Amniotic epithelial cell (primary cell): ENCODE measurements at places on chromosomes 2 and 18.

DNA sequence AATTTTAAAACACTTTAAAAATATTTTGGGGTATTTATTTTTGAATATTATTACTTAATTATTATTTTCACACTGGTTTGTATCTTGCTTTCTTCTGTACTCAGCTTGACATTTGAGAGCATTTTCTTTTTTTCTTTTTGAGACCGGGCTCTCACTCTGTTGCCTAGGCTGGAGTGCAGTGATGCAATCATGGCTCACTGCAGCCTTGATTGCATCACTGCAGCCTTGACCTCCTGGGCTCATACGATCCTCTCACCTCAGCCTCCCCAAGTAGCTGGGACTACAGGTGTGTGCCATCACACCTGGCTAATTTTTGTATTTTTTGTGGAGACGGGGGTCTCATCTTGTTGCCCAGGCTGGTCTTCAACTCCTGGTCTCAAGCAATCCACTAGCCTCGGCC is 79.9 kb upstream of the DLX2 start:
- DNase-seq: no peak

- no peak for DNase-seq
Measured at GRCh38 chr2:174776223-174776622, 12.0 kb upstream of the CHRNA1 start.

DNA sequence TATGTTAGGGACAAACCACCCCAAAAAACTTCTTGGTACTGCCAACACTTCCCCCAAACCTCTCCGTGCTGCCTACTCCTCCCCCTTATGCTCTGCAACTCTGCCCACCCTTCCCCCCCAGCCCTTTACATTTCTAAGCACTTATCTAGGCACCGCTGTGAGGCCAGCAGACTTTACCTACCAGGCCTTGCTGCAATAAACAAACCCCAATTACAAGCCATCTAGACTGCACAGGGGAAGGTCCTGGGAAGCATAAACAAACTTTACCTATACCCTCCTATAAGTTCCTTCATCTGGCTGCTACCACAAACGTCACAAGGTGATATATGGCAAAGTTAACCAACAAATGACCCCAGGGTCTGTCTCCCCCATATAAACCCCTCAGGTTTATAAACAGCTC is 259.4 kb upstream of the GULP1 start:
- no peak for DNase-seq

DNA sequence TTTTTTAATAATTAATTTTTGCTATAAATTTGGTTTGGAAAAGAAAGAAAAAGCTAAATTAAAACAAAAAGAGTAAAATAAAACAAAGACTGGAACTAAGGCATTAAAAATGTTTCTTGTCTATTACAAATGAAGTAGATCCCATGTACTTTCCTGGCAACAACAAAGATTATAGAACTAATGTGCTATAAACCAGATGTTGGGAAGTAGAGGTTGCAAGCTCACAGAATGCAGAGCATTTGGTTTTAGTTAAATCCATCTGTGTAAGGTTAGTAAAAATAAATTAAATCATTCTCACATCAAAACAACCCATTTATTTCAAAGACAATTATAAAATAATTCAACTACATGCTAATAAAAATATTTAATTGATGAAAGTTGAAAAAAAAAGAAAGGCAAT is 157.2 kb upstream of the ZC3H15 start:
- DNase-seq: no peak

DNA sequence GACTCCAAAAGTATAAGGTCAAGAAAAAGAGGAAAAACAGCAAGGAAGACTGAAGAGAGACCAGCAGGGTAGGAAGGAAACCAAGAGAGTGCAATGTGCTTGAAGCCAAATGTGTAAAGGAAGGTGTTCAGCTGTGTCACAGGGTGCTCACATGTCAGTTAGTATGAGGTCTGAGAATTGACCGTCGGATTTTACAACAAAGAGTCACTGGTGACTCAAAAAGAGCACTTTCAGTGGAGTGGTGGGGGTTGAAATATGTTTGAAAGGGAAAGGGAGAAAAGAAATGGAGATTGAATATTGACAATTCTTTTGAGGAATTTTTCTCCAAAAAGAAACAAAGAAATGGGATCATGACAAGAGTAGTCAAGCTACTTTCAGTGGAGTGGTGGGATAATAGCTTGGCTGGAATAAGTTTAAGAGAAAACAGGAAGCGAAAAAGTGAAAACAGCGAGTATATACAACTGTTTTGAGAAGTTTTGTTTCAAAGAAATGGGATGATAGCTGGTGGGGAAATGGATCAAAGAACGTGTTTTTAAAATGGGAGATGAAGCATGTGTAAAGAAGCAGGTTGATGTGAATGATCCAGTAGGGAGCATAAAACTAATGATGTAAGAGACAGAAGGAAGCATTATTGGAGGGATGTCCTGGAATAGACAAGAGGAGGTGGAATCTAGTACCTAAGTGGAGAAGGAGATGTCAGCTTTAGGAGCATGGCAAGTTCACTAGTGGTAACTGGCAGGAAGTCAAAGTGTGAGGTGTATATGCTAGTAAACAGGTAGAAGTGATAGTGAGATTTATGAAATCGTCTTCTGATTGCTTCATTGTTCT is 3.6 kb upstream of the TSPYL6 start:
- DNase-seq: no peak

DNA sequence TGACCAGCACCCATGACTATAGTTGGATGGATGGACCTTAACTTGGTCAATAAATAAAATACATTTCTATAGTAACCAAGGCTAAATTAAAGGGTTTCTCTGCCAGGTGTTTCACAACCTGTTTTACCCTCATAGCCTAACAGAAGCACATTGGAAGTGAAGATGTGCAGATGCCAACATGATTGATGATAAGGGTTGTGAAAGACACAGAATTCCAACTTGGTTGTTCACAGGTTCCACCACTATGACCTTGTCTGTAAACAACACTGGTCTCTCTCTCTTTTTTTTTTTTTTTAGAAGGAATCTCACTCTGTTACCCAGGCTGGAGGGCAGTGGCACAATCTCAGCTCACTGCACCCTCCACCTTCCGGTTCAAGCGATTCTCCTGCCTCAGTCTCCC is 37.5 kb upstream of the PTH2R start:
- peak; percentile 88 for DNase-seq

DNA sequence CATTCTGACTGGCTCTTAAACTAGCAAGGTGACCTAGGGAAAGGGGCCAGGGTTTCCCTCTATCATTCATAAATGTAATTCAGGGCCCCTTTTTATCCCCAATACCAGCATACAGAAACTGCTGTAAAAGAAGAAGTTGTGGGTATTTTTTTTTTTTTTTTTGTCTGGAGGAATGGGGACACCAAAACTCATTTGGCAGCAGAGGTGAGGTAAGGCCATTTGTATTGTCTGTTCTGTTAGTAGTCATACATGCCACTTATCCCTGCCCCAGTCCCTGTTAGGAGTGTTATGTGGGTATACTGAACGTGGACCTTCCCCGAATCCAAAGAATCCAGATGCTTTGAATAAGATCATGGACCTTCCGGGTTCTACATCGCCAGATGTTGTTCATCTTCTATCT is 1.7 kb downstream of the SEPTIN2 start:
- DNase-seq: no peak
